ENCODE measurements at places on chromosomes 16 and 17.

- no peak for DNase-seq
These were observed 116.5 kb downstream of the BANP start for GRCh38 chr16:88067530-88068411.

DNA sequence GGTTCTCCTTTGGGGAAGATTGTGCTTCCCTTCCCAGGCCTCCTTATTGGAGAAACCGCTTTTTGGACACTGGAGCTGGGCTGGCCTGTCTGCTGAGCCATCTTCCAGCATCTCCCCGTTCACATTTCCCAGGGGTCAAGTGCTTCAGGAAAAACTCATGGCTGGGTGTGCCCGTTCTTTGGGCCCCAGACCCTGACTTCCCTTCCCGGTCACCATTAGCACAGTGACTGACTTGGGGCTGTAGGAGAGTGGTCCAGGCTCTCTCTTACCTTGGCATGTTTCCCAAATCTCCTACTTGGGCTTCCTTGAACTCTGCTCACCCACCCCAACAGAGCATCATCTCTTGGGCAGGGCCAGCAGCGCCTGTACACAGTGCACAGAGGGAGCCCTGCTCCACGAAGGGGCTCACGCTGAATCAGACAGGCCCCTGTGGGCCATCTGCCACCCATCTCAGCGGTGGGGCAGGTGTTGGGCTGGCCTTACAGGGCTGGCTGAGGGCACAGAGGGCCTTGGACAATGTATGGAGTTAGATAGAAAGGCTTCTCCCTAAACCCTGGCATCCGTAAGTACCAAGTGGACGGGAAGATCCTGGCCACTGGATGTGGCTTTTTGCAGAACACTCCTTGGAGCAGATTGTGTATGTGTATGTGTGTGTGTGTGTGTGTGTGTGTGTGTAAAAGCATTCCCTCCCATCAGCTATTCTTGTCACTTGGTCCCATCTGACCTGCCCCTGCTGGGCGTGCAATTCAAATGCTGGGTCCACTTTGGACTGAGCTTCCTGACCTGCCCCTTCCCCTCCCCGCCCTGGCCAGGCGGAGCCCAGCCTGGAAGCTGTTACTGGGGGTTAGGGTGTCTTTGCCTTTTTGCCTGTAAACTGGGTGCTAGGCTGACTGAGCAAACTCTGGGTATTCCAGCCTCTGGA is 24.9 kb upstream of the CDC42EP4 start:
- DNase-seq, result no peak

DNA sequence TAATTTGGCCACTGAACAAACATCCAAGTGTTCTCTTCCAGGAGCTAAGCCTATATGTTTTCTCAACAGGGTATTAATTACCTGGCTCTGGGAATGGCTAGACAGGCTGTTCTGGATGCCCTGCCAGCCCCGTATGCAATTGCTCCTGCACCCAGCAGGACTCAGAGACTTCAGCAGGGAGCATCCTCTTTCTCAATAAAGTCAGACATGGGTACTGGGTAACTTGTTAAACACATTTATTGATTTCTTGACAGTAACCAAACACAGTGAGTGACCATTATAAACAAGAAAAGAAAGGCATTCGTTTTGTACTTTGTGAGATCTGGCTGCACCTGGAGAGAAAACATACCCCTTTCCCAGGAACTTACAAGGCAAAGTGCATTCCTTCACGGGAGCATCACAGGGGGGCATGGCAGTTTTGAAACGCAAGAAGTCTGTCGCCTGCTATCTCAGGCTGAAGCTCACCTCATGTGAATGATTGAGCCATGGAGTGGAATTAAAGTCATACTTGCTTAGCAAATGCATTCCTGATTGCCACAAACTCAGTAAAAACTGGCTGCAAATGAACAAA is 369.8 kb downstream of the UTP18 start:
- no peak for DNase-seq

DNA sequence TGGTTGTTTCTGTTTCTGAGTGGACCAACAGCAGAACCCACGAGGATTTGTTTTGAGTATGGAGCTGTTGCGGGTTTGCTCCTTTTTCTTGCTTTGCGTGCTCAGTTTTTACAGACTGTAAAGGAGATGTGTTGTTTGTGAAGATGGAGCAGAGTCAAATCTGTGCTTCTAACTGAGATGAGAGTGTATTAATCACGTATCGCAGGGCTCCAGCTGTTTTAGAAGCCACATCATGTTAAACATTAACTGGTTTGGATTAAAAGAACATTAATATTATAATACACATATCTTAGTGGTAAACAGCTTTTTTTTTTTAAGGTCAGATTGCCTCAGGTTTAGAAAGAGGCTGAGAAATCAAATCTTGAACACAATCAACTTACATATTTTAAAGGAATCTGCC is 69.4 kb downstream of the YPEL2 start:
- DNase-seq, result no peak

DNA sequence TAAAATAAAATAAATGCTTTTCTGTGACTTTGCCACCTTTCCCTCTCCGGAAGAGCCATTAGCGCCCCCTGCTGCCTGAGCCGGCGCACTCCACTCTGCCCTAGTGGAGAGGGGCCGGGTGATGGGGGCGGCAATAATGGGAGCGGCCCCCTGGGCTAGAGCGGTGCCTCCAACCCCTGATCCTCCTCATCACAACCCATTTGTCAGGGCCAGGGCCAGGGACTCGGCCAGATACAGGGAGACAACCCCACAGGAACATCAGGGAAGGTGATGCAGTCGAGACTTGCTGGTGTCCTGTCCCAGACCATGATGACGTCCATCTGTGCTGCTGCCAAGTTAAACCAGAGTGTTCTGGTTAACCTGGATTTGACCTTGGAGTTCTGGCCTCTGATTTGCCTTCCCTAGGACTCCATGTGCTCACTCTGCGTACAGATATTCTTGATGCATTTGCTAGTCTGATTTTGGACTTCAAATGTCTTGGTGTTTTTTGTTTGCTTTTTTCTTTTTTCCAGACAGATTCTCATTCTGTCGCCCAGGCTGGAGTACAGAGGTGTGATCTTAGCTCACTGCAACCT is 46.1 kb upstream of the BPTF start:
- DNase-seq, result no peak
